ENCODE measurements at places on chromosomes 2 and 18. TPM values are rescaled to one million over a fixed set of nuclear protein-coding genes. Genes with fewer than 3 reads are reported as not detected.

- H3K27ac ChIP-seq: no peak overlapping the region
- peak overlapping the region; percentile 68 for H3K4me3 ChIP-seq
- H3K27me3 ChIP-seq: peaks cover 3% of the 10 kb centered on the region
- no peak for DNase-seq
- H3K4me1 ChIP-seq: peaks cover 12% of the 10 kb centered on the region
Observed at GRCh38 chr2:148876202-148876594, 1.2 kb downstream of the KIF5C start.

GRCh38 chr2:224163566-224164307 is 124.7 kb upstream of the SERPINE2 start:
- peaks cover 55% of the 10 kb centered on the region for H3K4me1 ChIP-seq
- no peak for DNase-seq
- H3K36me3 ChIP-seq: no peaks in the 10 kb centered on the region
- H3K27ac ChIP-seq: peak overlapping the region; percentile 67

DNA sequence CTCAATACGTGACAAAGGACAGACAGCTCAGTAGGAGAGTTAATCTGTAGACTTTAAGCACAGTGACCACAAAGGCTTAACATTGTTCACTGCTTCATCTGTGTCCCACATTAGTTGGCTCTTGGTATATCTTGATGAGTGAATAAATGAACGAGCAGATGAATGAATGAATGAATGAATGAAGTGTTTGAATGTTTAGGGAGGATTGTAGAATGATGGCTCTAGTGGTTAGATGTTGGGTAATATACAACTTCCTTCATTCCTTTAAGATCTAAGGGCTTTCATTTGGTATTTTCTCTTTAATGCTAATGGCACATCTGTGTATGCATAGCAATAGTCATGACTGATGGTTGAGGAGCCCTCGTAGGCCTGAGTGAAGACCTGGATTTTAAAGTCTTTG is 40.5 kb downstream of the ZNF407 start:
- H3K27me3 ChIP-seq: no peaks in the 10 kb centered on the region
- no peak overlapping the region for H3K27ac ChIP-seq
- no peak for DNase-seq
- H3K4me1 ChIP-seq: no peaks in the 10 kb centered on the region

DNA sequence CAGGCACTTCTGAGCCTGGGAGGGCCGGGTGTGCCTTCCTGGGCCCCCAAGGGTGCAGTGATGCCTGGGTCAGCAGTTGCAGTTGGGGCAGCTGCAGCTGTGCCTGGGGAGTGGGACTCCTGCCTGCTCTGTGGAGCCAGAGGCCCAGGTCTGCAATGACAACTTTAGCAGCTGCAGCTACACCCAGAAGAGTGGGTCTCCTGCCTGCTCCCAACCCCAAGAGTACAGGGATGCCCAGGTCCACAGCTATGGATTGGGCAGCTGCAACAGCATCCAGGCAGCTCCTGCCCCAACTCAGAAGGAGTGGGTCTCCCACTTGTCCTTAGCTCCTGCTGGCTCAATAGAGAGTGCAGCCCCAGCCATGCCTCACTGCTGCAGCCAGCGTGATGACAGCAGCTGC is 73.0 kb upstream of the ST3GAL5 start:
- H3K4me1 ChIP-seq: peaks cover 18% of the 10 kb centered on the region
- H3K36me3 ChIP-seq: peaks cover 3% of the 10 kb centered on the region
- H3K27ac ChIP-seq: no peak overlapping the region
- no peak for DNase-seq
- H3K27me3 ChIP-seq: no peaks in the 10 kb centered on the region
- no peak overlapping the region for H3K4me3 ChIP-seq

- no peak overlapping the region for H3K27ac ChIP-seq
- H3K4me3 ChIP-seq: no peak overlapping the region
- H3K27me3 ChIP-seq: no peaks in the 10 kb centered on the region
Observed at GRCh38 chr2:134258684-134259388, 5.0 kb downstream of the MGAT5 start.

DNA sequence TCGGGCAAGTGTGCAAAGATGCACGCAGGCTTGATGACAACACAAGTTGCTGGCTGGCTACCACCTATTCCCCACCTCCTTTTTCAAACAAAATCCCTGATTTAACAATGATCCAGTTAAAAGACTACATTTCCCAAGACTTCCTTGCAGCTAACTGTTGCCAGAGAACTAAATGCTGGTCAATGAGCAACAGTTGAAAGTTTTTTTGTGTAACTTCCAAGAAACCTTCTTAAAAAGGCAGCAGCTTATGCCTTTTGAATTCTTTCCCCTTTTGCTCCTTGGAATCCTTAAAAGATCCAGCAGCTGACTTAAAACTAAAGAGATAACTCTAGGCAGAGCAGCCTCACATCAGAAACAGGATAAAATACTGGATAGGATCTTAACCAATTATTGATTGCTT is 38.5 kb downstream of the NPHP1 start:
- peaks cover 6% of the 10 kb centered on the region for H3K36me3 ChIP-seq
- H3K4me3 ChIP-seq: no peak overlapping the region
- H3K27ac ChIP-seq: no peak overlapping the region
- H3K4me1 ChIP-seq: peaks cover 8% of the 10 kb centered on the region
- no peak for DNase-seq

DNA sequence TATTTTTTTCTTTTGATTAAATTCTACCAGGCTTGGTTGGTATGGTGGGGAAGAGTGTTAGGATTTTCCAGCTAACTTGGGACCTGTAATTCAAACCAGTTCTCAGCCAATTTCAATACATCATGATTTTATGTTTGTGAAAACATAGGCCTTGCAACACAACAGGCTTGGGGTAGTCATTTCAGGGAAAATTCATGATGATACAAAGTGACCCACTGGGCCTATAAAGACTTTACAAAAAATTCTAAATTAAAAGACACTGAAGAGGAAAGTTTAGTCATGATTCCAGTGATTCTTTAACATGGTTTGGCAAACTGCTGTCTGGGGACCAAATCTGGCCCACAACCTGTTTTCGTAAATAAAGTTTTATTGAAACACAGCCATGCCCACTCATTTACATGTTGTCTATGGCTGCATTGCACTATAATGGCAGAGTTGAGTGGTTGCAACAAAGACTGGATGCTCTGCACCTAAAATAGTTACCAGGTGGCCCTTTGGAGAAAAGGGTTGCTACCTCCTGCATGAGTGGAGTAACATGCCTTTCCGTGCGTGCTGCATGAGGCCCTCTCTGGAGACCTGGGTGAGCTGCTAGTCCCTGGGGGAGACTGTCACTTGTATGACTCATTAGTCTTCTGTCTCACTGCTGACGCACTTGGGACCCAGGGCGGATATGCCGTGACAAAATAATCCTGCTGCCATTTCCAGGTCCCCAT is 73.6 kb downstream of the NPAS2 start:
- H3K4me3 ChIP-seq: no peak overlapping the region
- H3K36me3 ChIP-seq: peaks cover 7% of the 10 kb centered on the region
- peaks cover 15% of the 10 kb centered on the region for H3K4me1 ChIP-seq
- no peak overlapping the region for H3K27ac ChIP-seq

- no peaks in the 10 kb centered on the region for H3K27me3 ChIP-seq
- H3K4me3 ChIP-seq: no peak overlapping the region
- H3K36me3 ChIP-seq: peaks cover 36% of the 10 kb centered on the region
- H3K27ac ChIP-seq: no peak overlapping the region
Observed at GRCh38 chr18:74507097-74507881, 11.1 kb downstream of the CNDP2 start.

DNA sequence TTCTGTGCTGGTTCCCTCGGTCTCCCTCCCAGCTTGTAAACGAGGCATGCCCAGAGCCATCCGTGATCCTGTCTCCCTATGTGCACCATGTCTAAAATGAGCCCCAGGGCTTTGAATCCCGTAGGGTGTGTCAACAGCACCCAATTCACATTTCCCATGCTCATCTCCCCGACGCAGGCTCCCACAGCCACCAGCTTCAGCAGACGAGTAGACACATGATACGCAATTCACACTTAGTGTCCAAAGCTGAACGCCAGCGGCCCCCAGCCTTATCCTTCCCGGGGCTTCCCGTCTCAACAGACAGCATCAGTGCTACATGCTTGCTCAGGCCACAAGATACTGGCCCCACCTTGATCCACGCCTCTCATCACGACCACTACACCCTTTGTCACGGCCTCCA is 88.1 kb downstream of the EIPR1 start:
- no peak overlapping the region for H3K4me3 ChIP-seq
- DNase-seq: peak; percentile 80
- no peak overlapping the region for H3K27ac ChIP-seq

DNA sequence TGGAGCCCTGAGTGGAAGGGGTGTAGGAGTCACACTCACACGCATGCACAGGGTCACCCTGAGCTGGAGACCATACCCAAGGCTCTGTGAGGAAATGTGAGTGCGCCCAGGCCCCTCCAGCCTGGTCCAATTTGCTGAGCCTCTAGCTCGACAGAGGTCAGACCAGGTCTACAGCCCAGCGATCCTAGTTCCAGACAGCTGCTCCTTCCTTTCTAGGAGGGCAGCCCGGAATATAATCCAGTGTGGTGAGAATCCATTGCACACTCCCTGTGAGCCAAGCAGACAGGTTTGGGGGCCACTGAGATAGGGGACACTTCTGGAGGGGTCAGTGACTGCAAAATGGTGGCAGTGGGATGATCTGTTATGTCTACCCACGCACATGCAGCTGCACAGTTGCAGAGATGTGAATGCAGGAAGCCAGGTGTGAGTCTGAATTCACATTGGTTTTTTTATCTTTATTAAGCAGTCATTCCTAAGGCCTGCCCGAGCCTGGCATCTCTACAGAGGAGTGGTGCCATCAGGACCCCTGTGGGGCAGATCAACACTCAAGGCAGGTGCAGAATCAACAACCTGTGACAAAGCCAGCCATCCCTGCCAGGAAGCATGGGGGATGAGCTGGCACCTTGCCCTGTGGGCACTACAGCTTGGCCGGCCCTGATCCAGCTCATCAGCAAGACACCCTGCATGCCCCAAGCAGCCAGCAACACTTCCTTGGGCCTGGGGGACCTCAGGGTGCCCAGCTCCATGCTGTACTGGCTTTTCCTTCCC is at the start of gene GPR148:
GPR148 (plus strand) TSS at position 522 of the 768 bp plus-strand sequence; CDS start at position 604, 82 bp downstream.
- DNase-seq: no peak
- no peaks in the 10 kb centered on the region for H3K36me3 ChIP-seq
- H3K27ac ChIP-seq: peak within 1 kb of the TSS; percentile 23
- H3K4me3 ChIP-seq: peak within 1 kb of the TSS; percentile 72

DNA sequence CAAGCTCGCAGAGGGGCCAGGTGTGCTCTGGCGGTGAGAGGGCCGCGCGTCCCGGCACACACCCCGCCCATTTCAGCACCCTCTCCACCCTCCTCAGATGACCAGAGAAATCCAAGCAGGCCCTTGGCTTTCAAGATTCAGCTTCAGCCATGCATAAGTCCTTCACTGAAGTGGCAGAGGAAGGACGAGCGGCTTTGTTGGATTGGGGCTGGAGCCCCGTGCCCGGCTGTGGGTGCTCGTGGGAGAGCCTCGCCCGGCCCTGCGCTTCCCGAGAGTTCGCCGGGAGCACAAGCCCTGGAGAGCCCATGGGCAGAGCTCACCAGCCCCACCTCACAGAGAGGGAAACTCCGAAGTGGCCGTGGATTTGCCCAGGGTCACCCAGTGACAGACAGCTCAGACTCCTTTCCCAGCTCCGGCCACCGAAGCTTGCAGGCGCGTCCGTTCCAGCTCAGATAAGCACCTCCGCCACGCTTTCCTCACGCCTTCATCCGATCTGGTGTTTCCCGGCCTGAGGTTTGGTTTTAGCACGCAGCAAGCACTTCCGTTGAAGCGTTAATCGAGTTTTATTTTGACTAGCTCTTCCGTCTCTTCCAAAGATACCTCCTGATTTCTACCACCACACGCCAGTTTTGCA is 45.6 kb upstream of the MTCL1 start:
- no peak overlapping the region for H3K27ac ChIP-seq
- no peak overlapping the region for H3K4me3 ChIP-seq
- peaks cover 31% of the 10 kb centered on the region for H3K4me1 ChIP-seq
- H3K27me3 ChIP-seq: no peaks in the 10 kb centered on the region
- H3K36me3 ChIP-seq: no peaks in the 10 kb centered on the region

DNA sequence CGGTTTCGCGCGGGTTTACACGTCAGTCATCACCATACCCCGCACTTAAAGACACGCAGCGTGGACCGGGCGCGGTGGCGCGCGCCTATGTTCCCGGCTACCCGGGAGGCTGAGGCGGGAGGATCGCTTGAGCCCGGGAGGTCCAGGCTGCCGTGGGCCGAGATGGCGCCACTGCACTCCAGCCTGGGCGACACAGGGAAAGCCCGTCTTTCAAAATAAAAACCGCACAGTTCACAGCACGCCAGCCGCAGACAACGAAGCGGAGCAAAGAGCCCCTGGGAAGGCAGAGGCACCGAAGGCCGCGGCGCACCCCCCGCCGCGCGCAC is 328 bp downstream of the DTYMK start:
- peak overlapping the region; percentile 72 for H3K27ac ChIP-seq
- peaks cover 1% of the 10 kb centered on the region for H3K36me3 ChIP-seq
- no peak for DNase-seq

- H3K27me3 ChIP-seq: no peaks in the 10 kb centered on the region
- peaks cover 2% of the 10 kb centered on the region for H3K36me3 ChIP-seq
- no peak for DNase-seq
- no peak overlapping the region for H3K4me3 ChIP-seq
Observed at GRCh38 chr2:145160855-145161254, 640.9 kb upstream of the ZEB2 start.

- no peaks in the 10 kb centered on the region for H3K27me3 ChIP-seq
- no peak overlapping the region for H3K4me3 ChIP-seq
- H3K36me3 ChIP-seq: no peaks in the 10 kb centered on the region
- DNase-seq: no peak
- peaks cover 30% of the 10 kb centered on the region for H3K4me1 ChIP-seq
- no peak overlapping the region for H3K27ac ChIP-seq
Observed at GRCh38 chr18:468955-469790, 31.3 kb downstream of the COLEC12 start.

- no peak for DNase-seq
- no peaks in the 10 kb centered on the region for H3K4me1 ChIP-seq
- H3K27ac ChIP-seq: no peak overlapping the region
- no peaks in the 10 kb centered on the region for H3K27me3 ChIP-seq
Observed at GRCh38 chr2:13858626-13859025, 773.9 kb upstream of the LRATD1 start.

Gene ZNF516
- total RNA-seq: 26.1 TPM

Gene RSAD2
- not detected for total RNA-seq

Gene CNDP1
- total RNA-seq: 0.22 TPM

Gene TMEM37
- 0.77 TPM for total RNA-seq

Gene ANKRD30BL
- total RNA-seq: not detected

Gene TUBB8B
- not detected for total RNA-seq

Gene SDC1
- total RNA-seq: 11.4 TPM

Gene ANKRD53
- total RNA-seq: 1.8 TPM
